Activated naive CD4-positive, alpha-beta T cell treated with anti-CD3 and anti-CD28 coated beads for 36 hours (primary cell): ENCODE measurements at places on chromosomes 4 and X. TPM values are rescaled to one million over a fixed set of nuclear protein-coding genes. Genes with fewer than 3 reads are reported as not detected.

The SLC9B2 gene
- 26.7 TPM for total RNA-seq

The CFI gene
- not detected for total RNA-seq

GRCh38 chrX:55187281-55187680 is 32.9 kb upstream of the PAGE5 start:
- no peak overlapping the region for H3K27ac ChIP-seq
- H3K36me3 ChIP-seq, result no peaks in the 10 kb centered on the region
- H3K27me3 ChIP-seq, result no peaks in the 10 kb centered on the region

- peaks cover 19% of the 10 kb centered on the region for H3K27me3 ChIP-seq
- H3K4me1 ChIP-seq, result no peaks in the 10 kb centered on the region
- no peaks in the 10 kb centered on the region for H3K36me3 ChIP-seq
- DNase-seq, result no peak
Measured at GRCh38 chr4:17115583-17115982, 217.1 kb upstream of the LDB2 start.

GRCh38 chrX:118254611-118255010 is 91.3 kb upstream of the WDR44 start:
- H3K4me3 ChIP-seq, result no peak overlapping the region
- H3K27ac ChIP-seq, result no peak overlapping the region
- DNase-seq, result peak; percentile 65
